CD8-positive, alpha-beta T cell (primary cell): ENCODE measurements at places on chromosomes 1 and 21. TPM values are rescaled to one million over a fixed set of nuclear protein-coding genes. Genes with fewer than 3 reads are reported as not detected.

The SLC16A4 gene
- total RNA-seq: not detected

The HEYL gene
- total RNA-seq: not detected

GRCh38 chr21:26782747-26783146 is 62.5 kb downstream of the ADAMTS1 start:
- no peak for DNase-seq

GRCh38 chr1:210335001-210335400 is 6.3 kb downstream of the HHAT start:
- DNase-seq: no peak

GRCh38 chr1:92862605-92863004 is 30.8 kb downstream of the RPL5 start:
- DNase-seq: no peak

DNA sequence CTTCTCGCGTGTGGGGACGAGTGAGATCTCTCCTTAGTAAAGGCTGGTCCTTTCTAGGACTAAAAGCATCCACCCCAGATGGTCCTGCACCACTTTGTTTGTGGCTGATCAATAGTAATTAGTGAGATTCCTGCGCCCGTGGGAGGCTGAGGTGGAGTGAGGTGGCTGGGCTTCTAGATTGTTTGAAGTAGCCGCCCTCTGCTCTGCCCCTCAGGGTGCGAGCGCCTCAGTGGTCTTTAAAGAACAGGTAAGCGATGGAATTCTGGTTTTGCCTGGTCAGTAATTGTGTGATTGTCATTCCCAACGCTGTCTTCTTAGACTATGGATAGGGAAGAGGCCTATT is 20.7 kb downstream of the PEX14 start:
- DNase-seq: no peak

- DNase-seq: no peak
Observed at GRCh38 chr1:54825696-54826095, 24.6 kb upstream of the TTC22 start.

DNA sequence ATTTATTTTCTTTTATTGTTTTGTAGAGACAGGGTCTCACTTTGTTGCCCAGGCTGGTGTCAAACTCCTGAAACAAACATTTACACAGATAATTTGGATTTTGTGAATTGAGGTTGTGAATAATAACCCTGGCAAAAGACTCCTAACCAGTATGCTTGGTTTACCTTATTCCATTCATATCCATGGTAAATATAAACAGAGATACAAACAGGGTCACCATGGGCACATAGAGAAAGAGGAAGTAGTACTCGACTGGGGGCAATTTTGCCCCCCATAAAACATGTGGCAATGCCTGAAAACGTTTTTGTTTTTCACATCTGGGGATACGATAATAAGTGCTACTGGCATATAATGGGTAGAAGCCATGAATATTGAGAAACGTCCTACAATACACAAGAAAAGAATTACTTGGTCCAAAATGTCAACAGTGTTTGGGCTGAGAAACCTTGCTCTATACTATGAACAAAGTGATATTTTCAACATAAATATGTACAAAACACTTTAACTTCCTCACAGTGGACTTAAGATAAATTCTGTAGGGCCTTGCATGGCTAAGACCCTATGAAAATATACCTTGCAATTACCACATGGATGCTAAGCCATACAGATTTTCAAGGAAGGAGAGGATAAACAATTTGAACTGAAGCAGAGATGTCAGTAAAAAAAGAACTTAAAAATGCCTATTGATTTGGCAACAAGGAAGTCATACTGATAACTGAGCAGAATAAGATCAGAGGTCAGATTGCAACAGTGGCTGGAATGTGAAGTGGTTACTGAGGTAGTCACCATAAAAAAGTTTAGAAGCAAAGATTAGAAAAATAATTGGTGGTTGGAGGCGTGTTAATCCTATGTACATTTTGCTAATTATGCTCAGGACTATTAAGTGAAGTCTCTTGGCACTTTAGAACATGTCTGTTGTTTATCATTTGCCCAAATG is 27.4 kb upstream of the ASPM start:
- no peak for DNase-seq

GRCh38 chr1:39102537-39103327 is 76.6 kb downstream of the NDUFS5 start:
- DNase-seq: peak; percentile 25
